Activated T-cell treated with anti-CD3 and anti-CD28 coated beads, Interleukin-2, amount 50 U/mL, for 4 hours (primary cell): ENCODE measurements at places on chromosomes 3 and 15. TPM values are rescaled to one million over a fixed set of nuclear protein-coding genes. Genes with fewer than 3 reads are reported as not detected.

Gene TM4SF18
- not detected for total RNA-seq

Gene CCR9
- total RNA-seq, result not detected

Gene CHRD
- total RNA-seq, result not detected

Gene GPR62
- total RNA-seq, result not detected

GRCh38 chr3:13976469-13976868, 96.6 kb upstream of the WNT7A start:
- DNase-seq, result no peak

DNA sequence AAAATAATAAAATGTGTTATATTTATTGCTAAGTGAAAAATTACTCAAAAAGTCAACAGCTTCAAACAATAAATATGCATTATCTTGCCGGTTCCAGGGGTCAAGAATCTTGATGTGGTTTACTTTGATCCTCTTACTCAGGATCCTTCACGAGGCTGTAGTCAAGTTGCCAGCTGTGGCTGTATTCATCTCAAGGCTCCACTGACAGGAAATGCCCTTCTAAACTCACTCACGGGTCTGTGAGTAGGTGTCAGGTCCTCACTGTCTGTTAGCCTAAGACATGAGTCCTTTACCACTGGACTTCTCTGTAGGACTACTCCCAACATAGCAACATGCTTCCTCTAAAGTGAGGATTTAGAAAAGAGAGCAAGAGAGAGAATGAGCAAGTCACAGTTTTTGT, 983.0 kb downstream of the SI start:
- no peak for DNase-seq

DNA sequence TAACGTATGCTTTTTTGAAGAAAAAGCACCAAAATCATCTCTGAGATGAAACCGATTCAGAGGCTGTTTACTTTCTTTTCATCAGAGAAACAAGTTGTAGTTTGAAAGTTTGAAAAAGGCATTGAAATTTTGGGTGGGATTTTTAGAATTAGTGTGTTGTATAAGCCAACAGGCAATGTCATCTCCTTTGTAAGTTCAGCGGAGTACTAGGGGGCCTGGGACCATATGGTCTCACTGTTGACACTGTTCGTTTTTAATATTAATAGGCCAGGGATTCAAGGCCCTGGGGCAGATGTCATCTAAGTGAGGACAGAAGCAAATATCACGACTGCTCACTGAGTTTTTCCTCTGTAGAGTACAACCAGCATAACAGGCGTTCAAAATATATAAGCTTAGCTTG, 256.2 kb upstream of the RARB start:
- DNase-seq, result no peak

Gene LMLN
- 3.8 TPM for total RNA-seq

DNA sequence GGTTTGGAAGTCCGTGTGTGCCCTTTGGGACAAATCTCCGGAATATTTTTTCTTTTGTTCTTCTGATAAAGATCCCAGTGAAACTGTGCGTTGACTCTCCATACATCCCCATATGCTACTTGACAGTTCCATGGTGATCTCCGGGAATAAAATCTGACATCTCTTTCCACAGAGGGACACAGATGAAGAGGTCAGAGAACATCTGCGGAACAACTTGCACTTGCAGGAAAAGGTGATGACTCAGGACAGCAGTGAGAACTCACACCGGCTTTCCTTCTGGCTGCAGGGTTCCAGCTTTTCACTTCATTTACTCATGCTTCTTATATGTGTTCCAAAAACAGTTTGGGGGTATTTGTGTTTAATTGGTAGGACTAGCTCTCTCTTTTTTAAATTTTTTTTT, 157.5 kb upstream of the CHRM5 start:
- no peak for DNase-seq

GRCh38 chr15:36596915-36597314, 17.5 kb downstream of the CDIN1 start:
- DNase-seq, result no peak

- DNase-seq, result no peak
Observed at GRCh38 chr3:98246142-98246541, 17.9 kb upstream of the OR5H6 start.

DNA sequence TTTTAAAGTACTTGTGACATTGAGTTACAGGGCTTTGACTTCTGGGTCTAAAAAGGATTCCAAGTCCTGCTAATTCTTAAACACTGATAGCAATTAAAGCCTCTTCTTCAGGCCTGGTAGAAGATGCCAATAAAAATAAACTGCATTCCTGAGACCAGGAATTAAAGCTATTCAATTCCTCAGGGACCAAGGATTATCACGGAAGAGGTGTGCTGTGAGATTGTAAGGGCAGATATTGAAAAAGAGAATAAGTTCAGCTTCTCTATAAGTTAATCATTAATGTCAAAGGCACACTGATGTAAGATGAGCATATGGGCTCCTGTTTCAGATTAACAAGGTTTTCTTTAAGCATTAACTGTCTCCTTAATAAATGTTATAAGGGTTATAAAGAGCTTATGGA, 611.3 kb downstream of the SI start:
- DNase-seq, result no peak

GRCh38 chr15:60697750-60698149, 218.8 kb upstream of the ICE2 start:
- no peak for DNase-seq

Gene ITIH3
- total RNA-seq, result 0.24 TPM

DNA sequence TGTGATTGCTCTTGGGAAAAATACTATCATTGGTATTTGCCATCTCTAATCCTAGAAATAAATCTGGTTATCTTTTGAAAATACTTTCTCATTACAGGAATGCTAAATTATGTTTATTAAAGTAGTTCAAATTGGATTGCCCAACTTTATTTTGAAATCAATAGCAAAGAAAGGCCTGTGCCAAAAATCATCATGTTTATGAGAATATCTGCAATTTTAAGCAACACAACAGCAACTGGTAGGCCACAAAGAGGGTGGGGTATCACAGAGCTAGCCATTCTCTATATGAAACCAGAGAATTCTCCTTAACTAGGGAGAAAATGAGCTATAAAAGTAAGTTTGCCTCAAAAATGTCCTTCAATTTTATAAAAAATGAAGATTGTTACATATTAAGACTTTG, 11.9 kb upstream of the TM4SF19 start:
- no peak for DNase-seq

GRCh38 chr3:134713671-134714070, 62.8 kb upstream of the KY start:
- DNase-seq, result no peak

DNA sequence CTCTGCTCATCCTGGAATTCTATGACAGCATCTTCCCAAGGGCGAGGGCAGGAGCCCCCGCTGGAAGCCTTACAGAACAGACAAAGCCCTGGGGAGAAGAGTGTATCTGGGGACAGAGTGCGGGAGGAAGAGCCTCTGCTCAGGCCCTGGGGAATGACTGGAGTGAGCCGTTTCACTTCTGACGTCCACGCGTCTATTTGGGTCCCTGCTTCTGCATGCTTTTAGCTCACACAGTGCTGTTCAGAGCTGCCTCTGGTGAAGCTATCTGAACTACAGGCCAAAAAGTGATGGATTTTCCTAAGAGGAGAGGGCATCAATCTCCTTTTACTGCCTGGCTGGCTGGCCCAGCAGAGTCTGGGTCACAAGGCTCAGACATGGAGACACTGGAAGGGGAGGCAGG, 311.8 kb downstream of the NTRK3 start:
- DNase-seq, result no peak

GRCh38 chr3:43128464-43128863, 22.6 kb upstream of the POMGNT2 start:
- no peak for DNase-seq

- DNase-seq, result no peak
Observed at GRCh38 chr3:52973806-52974205, 72.1 kb downstream of the SFMBT1 start.
